ENCODE measurements at places on chromosomes 12 and 14. TPM values are rescaled to one million over a fixed set of nuclear protein-coding genes. Genes with fewer than 3 reads are reported as not detected.

Gene CMKLR1
- 17.6 TPM for total RNA-seq

DNA sequence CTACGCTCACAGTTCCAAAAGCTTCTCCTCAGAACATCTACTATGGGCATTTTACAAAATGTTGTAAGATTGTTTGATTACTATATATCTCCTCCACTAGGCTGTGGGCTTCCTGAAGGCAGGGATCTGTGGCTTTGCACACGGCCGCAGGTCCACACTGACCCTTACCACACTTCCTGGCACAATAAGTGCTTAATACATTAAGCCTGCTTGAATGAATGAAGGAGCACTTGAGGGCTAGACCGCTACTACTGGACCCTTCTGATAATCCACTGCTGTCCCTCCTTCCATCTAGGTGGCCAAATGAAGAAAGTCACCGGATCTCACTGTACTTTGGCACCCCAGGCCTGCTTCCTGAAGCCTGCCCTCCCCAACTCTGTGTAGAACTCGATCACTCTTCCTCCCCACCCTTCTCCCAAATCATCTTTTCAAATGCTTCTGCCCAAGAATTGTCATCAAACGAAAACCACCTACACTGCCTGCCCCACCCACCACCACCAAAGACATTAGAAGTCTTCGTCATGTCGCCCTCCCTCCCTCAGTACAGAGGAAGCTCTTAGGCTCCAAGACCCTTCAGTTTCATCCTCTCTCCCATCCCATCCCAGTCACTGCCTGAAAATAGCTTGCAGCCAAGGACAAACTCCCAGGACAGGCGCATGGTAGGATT lies 596 bp upstream of the ZBTB39 start:
- no peak for DNase-seq

Gene A2ML1
- 4.1 TPM for total RNA-seq

GRCh38 chr12:114694436-114695304 lies 10.7 kb upstream of the TBX3 start:
- DNase-seq, result no peak

Gene MED6
- total RNA-seq, result 69.3 TPM

GRCh38 chr12:5379749-5380496 lies 52.0 kb upstream of the NTF3 start:
- no peak for DNase-seq

Gene TAOK3
- 33.6 TPM for total RNA-seq

DNA sequence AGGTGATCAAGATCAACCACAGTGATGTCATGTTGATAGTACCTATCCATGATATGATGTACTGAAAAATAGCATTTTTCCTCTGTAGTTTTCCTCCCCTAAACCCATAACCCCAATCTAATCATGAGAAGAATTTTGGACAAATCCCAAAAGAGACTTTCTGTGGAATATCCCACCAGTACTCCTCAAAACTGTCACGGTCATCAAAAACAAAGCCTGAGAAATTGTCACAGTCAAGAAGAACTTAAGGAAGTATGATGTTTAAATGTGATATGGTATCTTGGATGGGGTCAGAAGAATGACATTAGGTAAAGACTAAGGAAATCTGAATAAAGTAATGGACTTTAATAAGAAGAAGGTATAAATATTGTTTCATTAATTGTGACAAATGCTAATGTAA lies 248.8 kb downstream of the RMST start:
- no peak for DNase-seq

- no peak for DNase-seq
These were observed 58.0 kb upstream of the ELK3 start for GRCh38 chr12:96136161-96136560.

GRCh38 chr12:55712700-55713415 lies 3.0 kb upstream of the BLOC1S1 start:
- DNase-seq, result no peak

DNA sequence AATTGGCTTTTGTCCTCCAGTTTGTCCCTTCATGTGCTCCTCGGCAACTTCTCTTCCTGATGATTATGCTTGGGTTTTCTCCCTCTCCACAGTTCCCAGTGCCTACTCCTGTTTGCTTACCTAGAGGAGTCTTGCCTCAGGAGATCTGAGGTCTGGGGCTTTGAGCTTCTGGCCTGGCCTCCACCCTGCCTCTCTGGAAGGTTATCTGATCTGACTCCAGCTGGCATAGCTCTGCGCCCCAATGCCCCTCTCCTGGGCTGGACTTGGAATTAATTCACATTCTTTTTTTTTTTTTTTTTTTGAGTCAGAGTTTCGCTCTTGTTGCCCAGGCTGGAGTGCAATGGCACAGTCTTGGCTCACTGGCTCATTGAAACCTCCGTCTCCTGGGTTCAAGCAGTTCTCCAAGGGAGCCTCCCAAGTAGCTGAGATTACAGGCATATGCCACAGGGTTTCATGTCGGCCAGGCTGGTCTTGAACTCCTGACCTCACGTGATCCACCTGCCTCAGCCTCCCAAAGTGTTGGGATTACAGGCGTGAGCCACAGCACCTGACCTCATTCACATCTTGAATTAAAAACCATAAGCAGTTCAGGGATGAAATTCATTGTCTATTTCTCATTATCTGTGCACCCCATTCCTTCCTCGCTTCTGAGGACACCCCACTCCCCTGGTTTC lies 33.5 kb downstream of the CFL2 start:
- no peak for DNase-seq

GRCh38 chr14:51516706-51517395 lies 134.9 kb upstream of the FRMD6 start:
- DNase-seq, result no peak

DNA sequence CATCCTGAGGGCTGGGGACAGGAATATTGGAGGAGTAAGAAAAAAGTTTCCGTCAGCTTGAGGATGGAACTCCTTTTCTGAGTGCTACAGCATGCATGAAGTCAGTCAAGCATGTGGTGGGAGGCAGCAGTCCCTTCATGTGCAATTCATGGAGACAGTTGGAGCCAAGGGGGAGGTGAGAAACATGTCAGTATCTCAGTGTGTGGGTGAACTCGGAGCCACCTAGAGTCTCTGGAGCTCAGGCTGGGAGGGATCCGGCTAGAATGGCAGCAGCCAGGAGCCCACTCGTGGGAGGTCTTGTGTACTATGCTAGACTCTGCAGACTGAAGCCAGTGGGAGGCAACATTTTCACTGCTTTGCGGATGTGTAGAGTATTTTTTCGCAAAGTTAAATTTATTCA lies 60.3 kb downstream of the AVPR1A start:
- DNase-seq, result no peak

DNA sequence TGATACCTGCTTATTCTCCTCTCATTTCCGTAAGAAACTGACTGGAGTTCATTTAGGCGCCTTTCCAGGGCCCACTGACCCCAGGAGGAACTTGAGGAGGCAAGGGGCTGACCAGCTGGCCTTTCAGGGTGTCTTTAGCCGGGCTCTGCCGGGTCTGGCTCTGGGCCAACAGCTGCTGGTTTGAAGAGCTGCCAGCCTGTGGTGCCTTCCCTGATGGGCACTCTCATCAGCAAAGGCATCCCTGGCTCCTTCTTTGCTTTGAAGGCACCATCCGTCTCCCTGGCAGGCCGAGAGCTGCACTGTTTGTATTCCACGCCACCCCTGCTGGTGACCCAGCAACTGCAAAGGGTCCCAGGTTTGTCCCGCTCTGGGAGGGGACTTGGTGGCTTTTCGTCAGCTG lies 42.0 kb downstream of the IQSEC3 start:
- no peak for DNase-seq

DNA sequence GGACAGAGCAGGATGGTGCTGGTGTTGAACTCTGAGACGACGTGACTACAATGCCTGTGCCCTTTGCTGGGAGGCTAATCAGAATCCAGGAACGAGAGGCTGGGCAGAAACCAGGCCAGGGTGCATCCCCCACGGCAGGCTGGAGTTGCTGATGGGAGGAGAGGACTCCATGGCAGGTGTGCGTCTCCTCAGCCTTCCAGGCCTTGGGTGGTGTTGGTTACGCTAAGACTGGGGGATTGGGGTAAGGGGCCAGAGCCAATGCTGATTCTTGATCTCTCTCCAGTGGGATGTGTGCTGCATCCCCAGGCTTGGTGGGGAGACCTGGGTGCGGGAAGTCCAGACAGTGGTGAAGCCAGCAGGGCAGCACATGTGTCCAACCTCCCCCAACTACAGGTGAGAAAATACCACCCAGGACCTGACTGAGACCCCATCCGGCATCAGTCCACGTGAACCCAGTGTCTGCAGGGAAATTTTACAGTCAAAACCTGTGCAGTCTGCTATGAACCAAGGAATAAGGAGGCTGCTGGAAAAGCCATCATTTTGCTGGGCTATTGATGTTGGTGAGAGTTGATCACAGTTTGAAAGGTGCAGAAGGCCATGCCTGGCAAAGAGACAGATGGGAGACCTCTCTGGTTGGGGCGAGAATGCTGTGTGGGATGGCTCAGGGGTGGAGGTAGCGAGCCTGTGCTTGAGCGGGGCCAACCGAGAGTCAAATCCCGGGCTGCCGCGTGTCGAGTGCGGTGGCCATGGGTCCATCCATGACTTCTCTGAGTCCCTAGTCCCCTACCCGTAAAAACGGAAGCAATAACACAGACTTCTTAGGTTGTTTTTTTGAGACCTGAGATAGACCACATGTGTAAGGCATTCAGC lies 89.8 kb downstream of the NTF3 start:
- DNase-seq, result no peak

- no peak for DNase-seq
These were observed 249.9 kb downstream of the SLC15A4 start for GRCh38 chr12:128573907-128574306.

- DNase-seq, result no peak
These were observed 13.1 kb upstream of the ITGA5 start for GRCh38 chr12:54431911-54432814.

Gene CELA1
- total RNA-seq, result not detected

- DNase-seq, result no peak
These were observed 39.1 kb downstream of the TSPAN11 start for GRCh38 chr12:30965613-30965985.

Gene DTX1
- total RNA-seq, result 3.3 TPM

DNA sequence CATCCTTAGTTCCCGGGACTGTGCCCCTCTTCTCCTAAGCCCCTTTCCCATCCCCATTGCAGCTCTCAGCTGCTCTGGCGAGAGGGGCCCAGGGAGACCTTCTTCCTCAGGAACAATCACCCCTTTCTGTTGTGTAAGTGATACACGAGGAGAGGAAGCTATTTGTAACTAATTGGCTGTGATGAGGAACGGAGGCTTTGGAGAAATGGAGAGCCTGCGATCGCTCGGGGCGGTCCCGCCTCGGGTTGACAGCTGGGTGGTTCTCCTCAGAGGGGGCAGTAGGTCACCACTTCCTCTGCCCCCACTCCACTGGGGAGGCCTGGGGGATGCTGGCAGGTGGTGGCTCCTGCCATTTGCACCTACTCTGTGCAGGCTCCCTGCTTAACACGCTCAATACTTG lies 6.6 kb upstream of the PGF start:
- DNase-seq, result no peak

Gene PUS7L
- total RNA-seq, result 41.2 TPM

DNA sequence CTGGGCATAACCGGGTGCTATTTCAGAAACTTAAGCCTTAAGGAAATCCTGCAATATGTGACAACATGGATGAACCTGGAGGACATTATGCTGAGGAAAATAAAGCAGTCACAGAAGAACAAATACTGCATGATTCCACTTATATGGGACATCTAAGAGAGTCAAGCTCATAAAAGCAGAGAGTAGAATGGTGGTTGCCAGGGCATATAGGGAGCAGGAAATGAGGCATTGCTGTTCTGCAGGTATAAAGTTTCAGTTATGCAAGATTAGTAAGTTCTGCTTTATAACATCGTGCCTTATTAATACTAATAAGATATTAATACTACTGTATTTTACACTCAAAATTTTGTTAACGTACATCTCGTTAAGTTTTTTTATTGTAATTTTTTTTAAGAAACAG lies 124.2 kb upstream of the ATF1 start:
- DNase-seq, result no peak

GRCh38 chr14:98172243-98172778 lies 1099.7 kb downstream of the BCL11B start:
- no peak for DNase-seq

DNA sequence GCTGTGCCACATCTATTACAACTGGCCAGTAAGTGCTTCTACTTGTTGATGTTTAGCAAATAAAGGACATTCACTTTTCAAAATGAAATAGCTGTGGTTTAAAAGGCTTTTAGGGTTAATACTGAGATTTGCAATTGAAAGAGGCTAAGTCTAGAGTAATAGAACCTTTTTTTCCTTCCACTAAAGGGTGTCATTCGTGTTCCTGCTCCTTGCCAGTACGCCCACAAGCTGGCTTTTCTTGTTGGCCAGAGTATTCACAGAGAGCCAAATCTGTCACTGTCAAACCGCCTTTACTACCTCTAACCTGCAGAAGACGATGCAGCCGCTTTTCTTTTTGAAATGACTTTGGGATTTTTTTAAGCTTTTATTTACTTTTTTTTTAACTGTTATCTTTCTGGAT lies 33.6 kb downstream of the PIWIL1 start:
- DNase-seq, result no peak

DNA sequence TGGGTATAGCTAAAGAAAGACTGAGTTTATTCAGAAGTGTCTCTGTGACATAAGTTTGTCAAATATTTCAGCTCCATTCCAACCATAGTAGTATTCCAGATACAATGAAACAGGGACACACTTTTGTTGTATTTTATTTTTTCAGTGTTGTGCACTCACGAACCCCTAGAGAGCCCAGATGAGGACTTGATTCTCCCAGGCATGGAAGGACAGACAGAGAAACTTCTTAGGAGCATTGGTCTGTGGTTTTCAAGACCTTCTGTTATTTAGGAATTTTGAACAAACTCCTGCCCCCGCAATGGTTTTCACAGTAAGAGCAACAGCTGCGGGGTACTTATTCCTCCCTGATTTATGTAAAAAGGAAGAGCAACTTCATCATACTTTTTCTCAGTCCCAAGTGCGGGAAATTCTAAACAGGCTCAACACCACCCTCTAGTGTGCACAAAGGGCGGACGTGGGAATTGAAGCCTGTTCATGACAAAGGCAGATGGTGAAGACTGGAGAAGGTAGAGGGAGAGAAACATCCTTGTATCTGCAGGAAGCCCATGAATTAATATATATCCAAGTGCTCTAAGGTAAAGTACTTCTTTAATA lies 147.6 kb downstream of the PAH start:
- peak; percentile 31 for DNase-seq

GRCh38 chr12:52004042-52004648 lies 2.6 kb upstream of the TAMALIN start:
- DNase-seq, result no peak

GRCh38 chr14:29223947-29224346 lies 457.4 kb downstream of the FOXG1 start:
- DNase-seq, result no peak

DNA sequence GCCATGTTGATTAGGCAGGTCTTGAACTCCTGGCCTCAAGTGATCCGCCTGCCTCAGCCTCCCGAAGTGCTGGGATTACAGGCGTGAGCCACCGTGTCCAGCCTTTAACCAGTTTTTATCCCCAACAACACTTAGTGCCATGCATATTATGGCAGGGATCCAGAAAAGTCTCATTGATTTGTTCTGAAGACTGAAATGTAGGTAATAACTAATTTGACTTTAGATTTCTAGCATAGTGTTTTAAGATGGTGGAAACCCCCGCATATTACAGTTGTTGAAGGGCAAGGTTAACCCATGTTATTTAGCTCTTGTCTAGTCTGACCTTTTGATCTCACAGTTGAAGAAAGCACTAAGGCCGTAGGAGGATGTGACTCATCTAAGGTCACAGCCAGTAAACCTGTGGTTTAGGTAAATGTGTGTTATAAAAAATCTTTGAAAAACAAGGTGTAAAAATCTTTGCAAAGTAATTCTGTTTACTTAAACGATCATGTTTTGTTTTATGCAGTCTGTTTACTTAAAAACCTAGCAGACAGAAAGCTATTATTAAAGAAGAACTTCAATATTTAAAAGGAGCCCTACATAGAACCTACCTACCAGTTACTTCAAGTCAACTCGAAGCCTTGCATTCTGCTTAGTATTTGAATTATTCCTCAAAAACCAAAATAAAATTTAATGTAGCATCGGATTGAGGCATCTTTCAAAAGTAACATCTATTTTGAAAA lies 24.8 kb downstream of the BICDL1 start:
- no peak for DNase-seq

Data from urinary bladder (tissue), 4 donors.